ENCODE measurements at places on chromosomes 16 and 17.
A peak's percentile ranks its signal among the peaks of the same experiment; 100 is the strongest.

DNA sequence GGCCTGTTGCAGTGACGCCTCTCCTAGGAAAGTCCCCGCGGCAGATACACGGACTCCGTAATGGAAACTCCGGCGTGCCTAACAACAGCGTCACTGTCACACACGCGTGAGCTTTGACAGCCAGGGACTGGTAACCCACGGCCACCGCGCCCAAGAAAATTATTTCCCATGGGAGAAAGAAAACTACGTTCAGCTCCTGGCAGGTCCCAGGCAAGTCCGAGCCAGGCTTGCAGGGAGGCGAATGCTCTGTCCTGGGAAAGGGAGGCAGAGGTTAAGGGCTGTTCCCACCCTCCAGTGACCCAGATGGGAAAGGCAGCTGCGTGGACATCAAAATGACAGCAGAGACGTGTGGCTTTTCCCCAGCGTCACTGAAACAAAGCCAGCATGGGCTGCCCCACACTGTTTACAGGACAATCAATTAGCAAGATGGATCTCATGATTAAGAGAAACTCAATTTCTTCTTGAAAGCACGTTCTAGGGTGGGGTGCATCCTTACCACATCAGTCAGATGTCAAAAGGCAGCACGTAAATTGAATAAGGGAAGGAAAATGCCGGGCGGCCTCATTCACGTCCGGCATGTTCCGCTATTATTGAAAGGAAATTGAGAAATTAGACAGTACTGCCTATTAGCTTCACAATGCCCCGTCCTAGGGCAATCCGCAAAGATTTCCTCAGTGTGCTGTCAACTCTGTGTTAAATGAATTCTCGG is 82.5 kb downstream of the NXN start:
- no peak for DNase-seq

DNA sequence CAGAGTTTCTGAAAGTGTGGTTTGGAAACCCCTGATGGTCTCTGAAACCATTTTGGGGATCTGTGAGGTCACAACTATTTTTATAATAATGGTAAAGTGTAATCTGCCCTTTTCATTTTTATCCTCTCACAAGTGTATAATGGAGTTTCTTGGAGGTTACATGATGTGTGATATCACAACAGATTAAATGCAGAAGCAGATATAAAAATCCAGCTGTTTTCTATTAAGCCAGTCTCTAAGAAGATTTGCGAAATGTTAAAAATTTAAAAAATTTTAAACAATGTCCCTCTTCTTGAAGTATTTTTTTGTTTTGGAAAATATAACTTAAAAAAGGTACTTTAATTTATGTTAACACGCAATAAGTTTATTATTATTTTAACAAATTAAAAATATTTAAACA is 48.7 kb downstream of the RPGRIP1L start:
- DNase-seq, result no peak

GRCh38 chr16:67658849-67659674 is 998 bp downstream of the ACD start:
- no peak for DNase-seq

DNA sequence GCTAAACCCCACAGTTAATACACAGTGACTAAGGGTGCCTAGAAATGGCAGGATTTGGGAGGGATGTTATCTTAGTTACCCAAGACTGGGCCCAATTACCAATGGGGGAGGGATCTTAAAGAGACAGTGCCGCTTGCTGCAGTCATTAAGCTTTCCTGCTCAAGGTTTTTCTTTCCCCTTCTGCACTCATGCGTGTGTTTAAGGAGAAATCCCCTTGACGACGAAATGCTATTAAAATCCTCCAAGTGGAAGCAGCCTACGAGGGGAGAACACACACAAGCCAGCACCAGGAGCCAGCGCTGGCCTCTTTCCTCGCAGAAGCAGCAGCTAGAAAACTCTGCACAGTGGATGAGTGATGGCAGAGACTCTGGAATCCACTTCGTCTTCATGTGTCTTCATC is 22.0 kb downstream of the SALL1 start:
- DNase-seq, result no peak

GRCh38 chr17:76855105-76855504 is 13.1 kb upstream of the MGAT5B start:
- no peak for DNase-seq

- DNase-seq, result no peak
Observed at GRCh38 chr16:58276346-58276951, 18.4 kb downstream of the PRSS54 start.

GRCh38 chr16:79076047-79076767 is 524.3 kb downstream of the MAF start:
- no peak for DNase-seq

- peak; percentile 39 for DNase-seq
Observed at GRCh38 chr17:48505788-48506187, 25.0 kb downstream of the HOXB1 start.

GRCh38 chr17:40453881-40454612 is 10.8 kb downstream of the IGFBP4 start:
- DNase-seq, result no peak

- DNase-seq, result peak; percentile 40
Observed at GRCh38 chr16:68756239-68756915, 19.3 kb downstream of the CDH1 start.

- DNase-seq, result no peak
Observed at GRCh38 chr16:55651841-55652824, 3.7 kb upstream of the SLC6A2 start.

DNA sequence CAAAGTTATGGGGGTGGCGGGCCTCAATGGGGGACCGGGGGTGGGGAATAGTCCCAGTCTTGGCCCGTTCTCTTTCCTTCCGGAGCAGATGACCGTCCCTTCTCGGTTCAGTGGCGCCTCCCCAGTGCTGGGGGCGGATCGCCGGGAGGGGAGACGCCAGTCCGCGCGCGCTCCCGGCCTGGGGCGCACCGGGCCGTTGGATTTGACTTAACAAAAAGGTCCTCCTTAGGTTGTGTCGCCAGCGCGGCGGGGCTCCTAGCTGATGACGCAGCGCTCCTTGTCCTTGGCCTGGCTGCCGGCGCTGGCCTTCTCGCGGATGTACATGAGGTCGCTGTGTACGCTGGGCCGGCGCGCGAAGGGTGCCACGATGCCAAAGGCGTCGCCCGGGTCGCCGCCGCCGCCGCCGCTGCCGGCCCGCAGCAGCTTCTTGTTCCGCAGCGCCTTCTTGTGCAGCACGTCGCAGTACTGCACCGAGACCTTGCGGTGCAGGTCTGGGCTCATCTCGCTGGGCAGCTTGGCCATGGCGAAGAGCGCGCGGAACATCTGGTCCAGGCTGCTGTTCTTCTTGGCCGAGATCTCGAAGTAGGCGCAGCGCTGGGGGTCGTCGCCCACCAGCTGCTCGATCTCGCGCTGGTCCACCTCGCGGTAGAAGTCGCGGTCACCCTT is 1.2 kb downstream of the RASD1 start:
- no peak for DNase-seq

DNA sequence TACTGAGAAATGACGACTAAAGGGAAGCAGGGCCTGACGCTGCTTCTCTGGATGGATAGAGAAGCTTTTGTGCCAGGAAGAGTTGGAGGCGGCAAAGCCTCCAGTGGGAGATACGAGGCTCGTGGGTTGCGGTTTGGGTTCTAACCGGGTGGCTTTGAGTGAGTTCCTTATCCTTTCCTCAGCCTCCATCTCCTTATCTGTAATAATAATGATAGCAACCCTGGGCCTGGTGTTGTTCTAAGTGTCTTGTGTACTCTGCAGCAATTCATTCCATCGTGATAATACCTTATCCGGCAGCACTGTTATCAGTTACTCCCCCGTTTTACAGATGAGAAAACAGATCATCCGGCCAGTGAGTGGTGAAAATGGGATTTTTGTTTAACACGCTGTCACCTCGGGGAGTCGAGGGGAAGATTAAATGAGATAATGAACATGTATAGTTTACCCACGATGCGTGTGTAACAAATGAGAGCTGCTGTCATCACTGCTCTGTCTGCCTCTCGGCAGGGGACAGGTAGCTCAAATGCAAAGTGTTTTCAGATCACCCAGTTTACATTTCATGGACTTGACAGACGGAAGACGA is 52.0 kb upstream of the LHX1 start:
- no peak for DNase-seq

GRCh38 chr17:27496005-27496404 is 39.8 kb downstream of the KSR1 start:
- no peak for DNase-seq

- no peak for DNase-seq
Observed at GRCh38 chr16:69861292-69862030, 89.7 kb upstream of the CLEC18A start.

GRCh38 chr17:29458066-29458465 is 67.9 kb downstream of the TAOK1 start:
- no peak for DNase-seq

DNA sequence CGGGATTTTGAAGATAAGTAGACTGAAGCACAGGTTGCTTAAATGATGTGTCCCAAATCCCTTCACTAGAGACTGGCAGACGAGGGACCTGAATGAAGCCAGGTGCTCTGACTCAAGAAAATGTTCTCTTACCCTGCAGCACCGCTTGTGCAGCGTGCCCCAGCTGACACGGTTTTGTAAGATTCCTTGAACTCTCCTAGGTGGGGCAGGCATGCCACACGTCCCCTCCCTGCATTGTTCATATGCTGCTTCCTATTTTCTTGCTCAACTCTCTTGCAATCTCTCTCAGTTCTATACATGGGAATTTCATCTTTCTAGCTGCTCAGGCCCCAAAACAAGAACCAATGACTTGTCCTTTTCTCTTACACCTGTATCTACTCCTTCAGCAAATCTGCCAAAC is 22.1 kb upstream of the HNF1B start:
- no peak for DNase-seq

DNA sequence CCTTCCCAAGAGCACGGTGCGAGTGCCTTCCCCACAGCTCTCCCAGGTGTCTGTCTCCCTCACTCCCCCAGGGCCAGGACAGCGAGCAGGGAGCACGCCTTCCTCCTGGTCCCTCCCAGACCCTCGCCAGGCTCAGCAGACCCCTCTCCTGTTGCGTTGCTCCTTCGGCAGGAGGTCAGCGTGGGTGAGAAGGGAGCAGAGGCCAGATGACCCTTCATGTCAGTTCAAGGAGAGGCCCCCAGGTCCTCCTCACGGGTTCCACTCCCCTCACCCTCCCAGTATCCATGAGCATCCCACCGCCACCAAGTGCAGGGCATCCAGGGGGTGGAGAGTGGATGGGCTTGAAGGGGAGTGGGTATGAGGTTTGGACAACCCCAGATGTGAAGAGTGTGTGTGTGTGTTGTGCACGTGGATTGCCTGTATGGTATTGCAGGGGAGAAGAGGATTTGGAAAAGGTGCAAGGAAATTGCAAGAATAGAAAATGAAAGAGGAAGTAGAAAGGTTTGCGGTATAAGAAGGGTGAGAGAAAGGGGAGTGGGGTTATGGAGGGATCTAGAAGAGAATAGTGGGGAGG is 17.7 kb downstream of the SGCA start:
- DNase-seq, result no peak

GRCh38 chr17:32609085-32609484 is 122.3 kb downstream of the CDK5R1 start:
- peak; percentile 67 for DNase-seq

DNA sequence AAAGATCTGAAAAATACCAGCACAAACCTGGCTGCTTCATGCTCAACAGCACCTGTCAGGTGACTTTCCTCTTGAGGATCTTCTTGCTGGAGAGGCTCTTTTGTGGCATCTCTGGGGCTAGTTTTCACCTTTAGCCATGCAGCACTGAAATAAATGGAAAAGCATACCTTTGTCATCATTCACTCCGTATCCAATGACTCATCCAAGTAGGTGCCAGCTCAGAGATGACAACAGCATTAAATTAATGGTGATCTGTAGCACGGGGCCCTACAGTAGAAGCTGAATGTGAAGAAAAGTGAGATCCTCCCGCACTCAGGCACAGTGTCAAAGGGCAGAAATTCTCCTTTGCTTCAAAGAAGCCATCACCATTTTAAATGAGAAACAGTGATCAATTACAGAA is 32.2 kb downstream of the KIAA0753 start:
- DNase-seq, result no peak

DNA sequence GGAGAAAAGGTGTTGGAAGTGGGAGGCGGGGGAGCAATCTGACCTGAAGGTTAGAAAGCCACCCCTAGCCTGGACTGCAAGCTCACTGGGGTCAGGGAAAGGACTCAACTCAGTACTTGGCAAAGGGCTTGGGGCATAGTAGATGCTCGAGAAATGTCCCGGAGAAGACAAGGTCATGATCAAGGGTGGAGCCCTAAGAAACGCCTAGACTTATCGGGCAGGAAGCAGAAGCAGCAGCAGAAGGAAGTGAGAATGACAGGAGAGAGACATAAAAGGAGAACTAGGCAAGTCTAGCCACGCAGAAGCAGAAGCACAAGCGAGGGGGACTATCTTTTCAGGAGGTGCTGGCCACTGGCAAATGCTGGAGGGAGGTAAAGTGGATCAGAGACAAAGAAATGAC is 10.2 kb downstream of the COTL1 start:
- no peak for DNase-seq

DNA sequence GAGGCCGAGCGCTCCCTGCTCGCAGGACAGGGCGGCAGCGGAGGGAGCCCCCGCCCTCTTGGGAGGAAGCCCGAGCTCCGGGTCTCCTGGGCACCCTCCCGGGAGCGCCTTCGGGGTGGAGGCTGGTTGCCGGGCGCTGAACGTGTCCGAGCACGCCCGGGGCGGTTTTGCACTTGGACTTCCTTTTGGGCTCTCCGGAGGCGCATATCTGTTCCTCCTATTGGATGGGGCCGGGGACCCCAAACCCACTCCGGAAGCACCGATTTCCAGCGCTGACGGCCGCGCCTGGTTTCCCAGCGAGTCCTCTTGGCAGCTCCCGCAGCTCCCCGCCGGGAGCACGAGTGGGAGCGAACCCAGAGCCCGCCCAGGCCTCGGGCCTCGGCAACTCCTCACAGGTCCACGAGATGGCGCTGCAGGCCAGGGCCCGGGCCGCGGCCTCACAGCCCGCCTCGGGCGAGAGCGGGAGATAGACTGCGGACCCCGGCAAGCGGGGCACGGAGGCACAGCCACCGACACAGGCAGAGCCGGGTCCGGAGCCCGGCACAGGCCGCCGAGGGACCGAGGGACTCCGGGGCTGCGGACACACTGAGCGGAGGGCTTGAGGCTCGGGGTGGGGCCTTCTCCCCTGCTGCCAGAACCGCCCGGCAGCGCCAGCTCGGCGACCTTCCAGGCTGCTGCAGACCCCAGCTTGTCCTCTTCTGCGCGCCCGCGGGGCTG is 12.7 kb downstream of the TBX2 start:
- DNase-seq, result peak; percentile 71

DNA sequence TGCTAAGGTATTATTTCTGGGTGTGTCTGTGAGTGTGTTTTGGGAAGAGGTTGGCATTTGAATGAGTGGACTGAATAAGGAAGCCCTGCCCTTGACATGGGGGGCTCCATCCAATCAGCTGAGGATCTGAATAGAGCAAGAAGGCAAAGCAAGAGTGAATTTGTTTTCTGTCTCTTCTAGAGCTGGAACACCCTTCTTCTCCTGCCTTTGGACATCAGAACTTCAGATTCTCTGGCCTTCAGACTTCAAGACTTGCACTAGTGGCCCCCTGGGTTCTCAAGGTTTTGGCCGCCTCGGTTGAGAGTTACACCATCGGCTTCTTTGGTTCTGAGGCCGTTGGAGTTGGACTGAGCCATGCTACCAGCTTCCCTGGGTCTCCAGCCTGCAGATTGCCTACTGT is 448.6 kb downstream of the SHISA9 start:
- no peak for DNase-seq

All from activated CD4-positive, alpha-beta T cell treated with anti-CD3 and anti-CD28 coated beads, Interleukin-2, amount 50 U/mL, for 4 hours (primary cell).